ENCODE measurements at places on chromosomes 7 and 10.

DNA sequence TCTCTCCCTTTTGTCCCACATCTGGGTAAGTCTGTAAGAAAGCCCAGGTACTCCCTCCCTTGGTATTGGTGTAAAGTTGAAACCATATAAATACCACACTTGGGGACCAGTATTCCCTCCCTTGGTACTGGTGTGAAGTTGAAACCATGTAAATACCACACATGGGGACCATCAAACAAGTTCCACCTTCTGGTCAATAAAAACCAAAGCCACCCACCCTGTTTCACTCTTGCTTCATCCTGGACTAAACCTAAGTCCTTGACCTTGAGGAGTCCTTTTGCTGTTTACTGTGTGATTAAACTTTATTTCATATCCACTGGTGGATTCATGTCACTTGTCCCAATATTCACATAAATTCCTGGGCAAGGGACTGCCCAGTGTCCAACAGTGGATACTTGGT lies 8.4 kb downstream of the P4HA1 start:
- DNase-seq: no peak

- DNase-seq: no peak
Measured at GRCh38 chr10:29723726-29724125, 89.0 kb upstream of the SVIL start.

DNA sequence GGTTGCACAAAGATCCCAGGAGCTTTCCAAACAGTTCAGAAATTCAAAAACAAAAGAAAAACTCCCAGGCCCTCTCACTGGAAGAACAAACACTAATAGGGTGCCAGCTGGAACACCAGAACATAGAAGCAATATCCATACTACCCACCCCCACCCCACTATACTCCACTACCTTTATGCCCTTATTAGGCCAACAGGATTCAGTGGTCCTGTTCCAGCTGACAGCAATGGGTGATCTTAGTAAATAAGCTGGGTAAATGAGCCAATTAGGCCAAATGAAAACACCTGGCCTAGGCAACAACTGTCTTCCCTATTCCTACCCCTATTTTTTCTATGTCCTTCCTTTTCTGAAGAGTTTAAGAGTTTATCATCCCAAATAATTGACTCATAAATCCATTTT lies 11.7 kb downstream of the NOC3L start:
- DNase-seq: no peak

DNA sequence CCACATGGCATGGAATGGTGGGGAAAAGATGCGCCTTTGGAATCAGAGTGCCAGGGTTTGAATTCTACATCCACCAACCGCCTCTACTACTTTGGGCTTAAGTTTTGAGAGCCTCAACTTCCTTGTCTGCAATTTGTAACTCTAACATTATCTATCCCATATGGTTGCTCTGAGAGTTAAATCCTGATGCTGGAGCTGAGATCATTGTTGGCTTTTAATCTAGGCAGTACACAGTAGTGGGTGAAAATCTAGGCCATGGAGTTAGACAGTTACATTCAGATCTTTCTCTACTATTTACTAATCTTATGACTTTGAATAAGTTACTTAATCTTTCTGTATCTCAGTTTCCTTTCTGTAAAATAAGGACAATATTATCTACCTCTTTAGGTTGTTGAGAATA lies 149.7 kb upstream of the AOAH start:
- DNase-seq: no peak

DNA sequence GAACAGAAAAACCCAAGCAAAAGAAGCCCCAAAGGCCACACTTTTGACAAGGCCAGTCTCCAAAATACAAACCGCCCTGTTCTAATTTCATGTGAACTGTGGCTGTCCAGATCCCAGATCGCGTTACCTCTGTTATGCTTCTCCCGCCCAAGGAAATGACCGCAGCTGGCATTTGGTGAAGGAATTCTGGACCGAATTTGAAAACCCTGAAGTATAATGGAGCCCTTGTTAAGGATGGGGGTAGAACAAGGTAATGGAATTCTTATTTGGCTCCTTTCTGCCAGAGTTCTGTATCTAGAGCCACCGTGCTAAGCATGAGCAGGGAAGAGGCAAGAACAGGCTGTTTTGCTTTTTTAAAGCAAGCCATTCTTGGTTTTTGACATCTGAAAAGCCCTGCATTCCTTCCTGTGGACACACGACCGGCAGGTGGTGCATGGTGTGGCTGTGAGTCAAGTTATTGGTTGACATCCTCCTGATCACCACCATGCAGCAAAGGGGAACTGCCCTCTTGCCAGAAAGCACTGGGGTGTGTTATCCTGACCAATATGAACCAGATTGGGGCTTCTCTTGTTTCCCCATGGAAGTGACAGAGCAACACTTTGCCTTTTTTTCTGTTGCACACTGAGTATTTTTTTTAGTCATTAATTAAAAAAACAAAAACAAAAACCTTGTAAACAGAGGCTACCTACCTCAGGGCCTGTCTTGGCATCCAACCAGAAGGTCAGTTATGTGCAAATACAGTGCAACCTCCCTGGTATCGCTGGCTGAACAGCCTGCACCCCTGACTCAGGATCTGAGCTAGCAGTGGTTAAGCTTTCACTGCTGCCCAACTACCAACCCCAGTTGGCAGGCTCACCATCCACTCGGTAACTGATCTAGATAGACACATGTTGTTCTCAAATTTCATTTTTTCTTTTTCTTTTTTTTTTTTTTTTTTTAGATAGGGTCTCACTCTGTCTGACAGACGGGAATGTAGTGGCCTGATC lies 14.2 kb downstream of the UCMA start:
- DNase-seq: no peak

- DNase-seq: no peak
Measured at GRCh38 chr10:116687633-116688032, 54.7 kb downstream of the HSPA12A start.

DNA sequence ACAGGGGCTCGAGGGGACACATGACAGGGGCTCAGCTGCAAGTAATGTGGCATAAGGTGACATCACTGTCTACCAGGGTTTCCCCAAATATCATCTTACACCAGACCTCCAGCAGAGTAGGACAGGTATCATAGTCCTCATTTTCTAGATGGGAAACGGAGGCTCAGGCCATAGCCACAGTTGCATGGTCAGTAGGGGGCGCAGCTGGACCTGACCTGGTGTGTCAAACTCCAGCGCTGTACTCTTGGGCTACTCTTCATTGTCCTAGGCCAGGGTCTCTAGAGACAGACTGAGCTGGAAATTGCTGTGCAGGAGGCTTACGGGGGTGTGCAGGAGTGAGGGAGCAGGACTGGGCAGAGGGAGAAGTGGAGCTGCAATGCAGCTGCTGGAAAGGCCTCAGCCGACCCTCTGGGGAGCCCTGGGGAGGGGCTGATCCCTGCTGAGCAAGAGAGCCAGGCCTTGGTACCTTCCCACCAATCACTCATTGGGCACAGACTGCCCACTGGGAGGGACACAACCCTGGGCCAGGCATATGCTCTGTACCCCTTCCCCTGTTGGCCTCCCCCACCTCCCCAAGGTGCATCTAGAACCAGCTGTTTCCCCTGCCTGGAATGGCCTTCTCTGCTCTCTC lies 89.9 kb downstream of the CDH23 start:
- peak; percentile 48 for DNase-seq

DNA sequence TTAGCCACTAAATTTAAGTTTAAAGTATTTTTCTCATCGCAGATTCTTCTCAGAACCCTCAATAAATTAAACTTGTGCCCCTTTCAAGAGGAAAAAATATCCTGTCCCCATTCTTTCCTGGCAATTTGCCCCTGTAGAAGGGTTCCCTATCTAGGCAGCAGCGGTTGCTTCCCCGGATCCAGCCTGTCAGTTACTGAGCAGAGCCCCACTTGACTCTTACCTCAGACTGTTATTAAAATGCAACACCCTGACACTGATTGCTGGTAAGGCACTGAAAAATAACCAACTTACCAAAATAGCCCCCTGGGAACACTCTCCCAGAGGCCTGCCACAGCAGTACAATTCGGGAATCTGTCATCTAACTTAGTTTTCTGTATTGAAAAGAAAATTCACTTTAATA lies 13.9 kb downstream of the LMTK2 start:
- no peak for DNase-seq

Measured in stimulated activated CD4-positive, alpha-beta T cell treated with anti-CD3 and anti-CD28 coated beads, Interleukin-2, amount 100 ng/mL, for 24 hours (primary cell).